ENCODE measurements at places on chromosomes 16 and 17.

GRCh38 chr16:67963292-67963661 is 5.2 kb downstream of the SLC12A4 start:
- DNase-seq: no peak

DNA sequence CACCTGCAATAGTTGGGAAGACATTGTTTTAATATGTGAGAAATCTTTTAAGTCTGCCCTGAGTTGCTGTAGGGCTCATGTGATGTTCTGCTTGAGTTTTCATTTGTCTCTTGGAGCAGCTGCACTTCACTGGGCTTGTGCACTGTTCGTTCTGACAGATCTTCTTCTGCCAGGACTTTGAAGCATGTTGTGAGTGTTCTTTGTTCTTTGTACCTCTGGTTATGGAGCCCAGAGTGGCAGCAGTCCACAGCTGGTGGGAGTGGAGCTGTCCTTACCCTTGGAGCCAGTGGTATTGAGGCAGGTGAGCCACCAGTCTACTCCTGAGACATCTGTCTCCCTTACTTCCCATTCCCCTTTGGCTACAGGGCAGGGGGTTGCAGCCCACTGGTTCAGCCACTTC is 64.6 kb downstream of the GNAO1 start:
- DNase-seq: no peak

DNA sequence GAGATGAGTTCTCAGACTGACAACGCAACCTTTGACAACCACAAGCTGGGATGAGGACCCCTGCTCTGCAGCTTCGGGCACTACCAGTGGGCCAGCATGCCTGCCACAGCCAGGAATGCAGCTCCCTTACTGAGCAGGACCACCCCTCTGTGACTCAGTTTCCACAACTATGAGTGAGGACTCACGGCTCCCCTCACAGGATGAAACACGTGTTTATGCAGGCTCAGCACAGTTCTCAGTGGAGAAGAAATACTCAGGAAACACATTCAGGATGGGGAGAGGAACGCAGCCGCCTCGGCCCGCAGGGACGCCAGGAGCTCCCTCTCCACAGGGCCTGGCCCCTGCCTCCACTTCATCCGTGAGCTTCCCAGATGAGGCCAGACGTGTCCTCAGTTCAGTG is 14.1 kb downstream of the DNASE1 start:
- no peak for DNase-seq

DNA sequence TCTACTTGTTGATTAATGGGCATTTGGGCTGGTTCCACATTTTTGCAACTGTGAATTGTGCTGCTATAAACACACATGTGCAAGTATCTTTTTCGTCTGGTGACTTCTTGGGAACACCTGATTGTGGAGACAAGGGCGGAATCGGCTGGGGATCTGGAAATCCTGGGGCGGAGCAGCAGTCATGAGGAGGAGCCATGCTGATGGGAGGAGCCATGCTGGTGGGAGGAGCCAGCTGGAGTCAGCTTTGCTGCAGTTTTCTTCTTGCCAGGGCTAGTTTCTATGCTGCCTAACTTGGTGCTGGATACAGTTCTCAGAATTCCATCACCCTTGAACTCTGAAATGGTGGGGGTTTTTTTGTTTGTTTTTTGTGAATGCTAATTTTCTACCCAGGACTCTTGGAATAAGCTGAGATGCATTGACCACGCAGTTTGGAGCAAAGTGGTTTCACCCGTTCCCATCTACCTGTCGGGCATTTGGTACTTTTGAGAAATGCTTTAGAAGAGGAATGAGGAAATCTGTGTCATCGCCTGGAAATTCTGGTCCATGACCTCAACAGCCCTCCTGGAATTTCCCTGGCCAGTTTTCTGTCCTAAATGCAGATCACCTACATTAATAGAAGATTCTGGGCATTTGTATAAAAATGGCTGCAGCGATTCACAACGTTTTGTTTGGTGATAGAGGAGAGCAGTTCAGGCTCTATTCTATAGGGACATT is 217.4 kb upstream of the ZFHX3 start:
- no peak for DNase-seq
